Left renal cortex interstitium (tissue), 4 donors: ENCODE measurements at places on chromosomes 12 and 14. TPM values are rescaled to one million over a fixed set of nuclear protein-coding genes. Genes with fewer than 3 reads are reported as not detected.

DNA sequence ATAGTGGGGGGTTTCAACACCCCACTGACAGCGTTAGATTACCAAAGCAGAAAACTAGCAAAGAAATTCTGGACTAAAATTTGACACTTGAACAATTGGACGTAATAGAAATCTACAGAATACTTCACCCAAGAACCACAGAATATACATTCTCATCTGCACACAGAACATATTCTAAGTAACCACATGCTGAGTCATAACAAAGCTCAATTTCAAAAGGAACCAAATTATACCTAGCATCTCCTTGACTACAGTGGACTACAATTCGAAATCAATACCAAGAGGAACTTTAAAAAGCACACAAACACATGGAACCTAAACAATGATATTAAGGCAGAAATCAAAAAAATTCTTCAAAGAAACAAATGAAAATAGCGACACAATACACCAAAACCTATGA is 871.6 kb upstream of the MDGA2 start:
- DNase-seq = no peak

DNA sequence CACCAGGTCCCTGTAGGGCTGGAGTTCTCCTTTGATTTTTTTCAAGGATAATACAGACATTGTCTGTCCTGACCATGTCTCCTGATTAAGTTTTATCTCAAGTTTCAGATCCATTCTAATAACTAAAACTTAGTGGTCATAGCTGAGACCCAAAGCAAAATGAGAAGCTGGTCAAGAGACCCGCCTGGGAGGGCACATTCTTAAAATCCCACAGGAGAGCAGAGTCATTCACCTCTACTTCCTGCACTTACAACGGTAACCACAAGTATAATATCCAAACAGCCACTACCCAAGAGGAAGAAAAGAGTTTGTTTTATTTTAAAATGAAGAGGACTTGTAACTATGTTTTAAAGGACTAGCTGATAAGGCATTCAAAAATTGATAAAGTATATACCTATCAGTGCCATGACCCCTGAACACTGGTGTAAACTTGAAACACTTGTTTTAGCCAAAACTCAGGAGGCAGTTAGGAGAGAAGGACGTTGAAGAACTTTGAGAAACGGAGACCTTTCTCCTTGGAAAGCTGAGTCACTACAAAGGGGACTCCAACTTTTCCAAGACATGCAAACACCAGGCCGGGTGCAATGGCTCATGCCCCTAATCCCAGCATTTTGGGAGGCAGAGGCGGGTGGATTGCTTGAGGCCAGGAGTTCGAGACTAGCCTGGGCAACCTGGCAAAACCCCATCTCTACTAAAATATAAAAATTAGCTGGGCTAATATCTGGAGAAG is 478.2 kb downstream of the GLT1D1 start:
- no peak for DNase-seq

- no peak for DNase-seq
Observed at GRCh38 chr12:19826980-19827550, 387.8 kb downstream of the AEBP2 start.

DNA sequence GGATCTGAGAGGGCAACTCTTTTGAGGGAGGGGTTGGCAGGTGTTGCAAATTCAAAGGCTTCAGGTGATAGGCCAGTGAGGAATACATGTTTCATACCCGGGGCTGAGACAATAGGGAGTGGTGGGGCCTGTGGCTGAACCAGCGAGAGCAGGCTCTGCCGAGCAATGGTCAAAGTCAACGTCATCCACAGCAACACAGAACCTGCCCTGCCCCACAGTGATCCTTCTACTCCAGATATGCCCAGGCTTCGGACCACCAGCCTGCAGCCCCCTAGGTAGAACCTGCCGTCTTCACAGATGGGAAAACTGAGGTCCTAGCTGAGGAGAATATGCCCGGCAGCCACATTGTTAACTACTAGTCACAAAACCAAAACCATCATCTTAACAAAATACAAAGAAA is 4.1 kb downstream of the SERPINA1 start:
- no peak for DNase-seq

GRCh38 chr14:78829274-78829673 is 659.1 kb downstream of the NRXN3 start:
- DNase-seq = no peak

DNA sequence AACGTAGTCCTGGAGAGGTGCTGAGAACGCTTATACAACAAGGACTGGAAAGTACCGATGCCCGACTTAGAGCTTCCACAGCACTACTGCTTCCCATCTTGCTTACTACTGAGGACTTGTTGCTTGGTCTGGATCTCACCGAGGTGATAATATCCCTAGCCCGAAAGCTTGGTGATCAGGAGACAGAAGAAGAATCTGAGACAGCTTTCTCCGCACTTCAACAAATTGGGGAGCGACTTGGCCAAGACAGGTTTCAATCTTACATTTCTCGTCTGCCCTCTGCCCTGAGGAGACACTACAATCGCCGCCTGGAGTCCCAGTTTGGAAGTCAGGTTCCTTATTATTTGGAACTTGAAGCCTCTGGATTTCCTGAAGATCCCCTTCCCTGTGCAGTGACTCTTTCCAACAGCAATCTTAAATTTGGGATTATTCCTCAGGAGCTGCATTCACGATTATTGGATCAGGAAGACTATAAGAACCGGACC is 1.1 kb downstream of the TOGARAM1 start:
- no peak for DNase-seq

GRCh38 chr12:118033323-118033722 is 16.8 kb downstream of the RFC5 start:
- no peak for DNase-seq

POTEM gene
- not detected for polyA plus RNA-seq

MCRS1 gene
- 85.6 TPM for polyA plus RNA-seq

OTOGL gene
- 0.89 TPM for polyA plus RNA-seq

SDSL gene
- polyA plus RNA-seq = 14.3 TPM

- DNase-seq = no peak
Observed at GRCh38 chr14:68318828-68319227, 474.0 kb downstream of the ZFP36L1 start.

DNA sequence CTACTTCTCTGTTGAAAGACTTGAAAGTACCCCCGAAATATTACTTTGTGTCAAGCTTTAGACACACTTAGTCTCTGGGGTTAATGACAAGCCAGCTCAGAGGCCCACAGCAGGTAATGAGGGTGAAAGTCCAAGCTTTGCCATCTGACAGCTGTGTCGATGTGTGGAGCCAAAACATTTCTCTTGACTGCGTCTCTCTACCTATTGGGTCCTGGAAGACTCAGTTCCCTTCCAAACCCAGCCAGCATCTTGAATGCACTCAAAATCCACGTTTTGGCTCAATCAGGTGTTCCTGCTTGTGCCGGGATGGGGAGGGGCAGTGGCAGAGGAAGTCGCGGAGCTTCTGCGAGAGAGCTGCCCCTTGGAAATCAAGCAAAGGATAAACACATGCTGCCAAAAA is 3.2 kb downstream of the PLXNC1 start:
- DNase-seq = no peak

GRCh38 chr14:57390806-57391516 is 575 bp downstream of the NAA30 start:
- DNase-seq = no peak

- no peak for DNase-seq
Observed at GRCh38 chr12:83099436-83099835, 412.7 kb downstream of the TMTC2 start.

DNA sequence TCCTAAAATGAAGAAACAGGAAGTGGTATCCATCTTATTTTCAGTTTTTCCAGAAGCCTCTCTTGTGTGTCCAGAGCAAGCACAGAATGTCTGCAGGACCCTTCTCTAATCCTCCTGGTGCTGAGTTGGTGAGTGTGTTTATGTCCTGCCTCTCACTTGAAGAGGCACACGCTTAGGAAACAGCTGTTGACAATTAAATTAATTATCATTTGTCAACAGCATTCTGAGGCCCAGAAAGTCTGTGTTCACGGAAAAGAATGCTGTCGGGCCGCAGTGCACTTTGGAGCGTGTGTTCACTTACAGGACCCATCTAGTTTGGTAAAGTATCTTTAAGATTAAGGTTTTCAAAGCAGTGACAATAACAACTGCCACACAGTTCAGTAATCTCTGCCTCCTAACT is 70.5 kb downstream of the LMNTD1 start:
- no peak for DNase-seq

SLCO1B1 gene
- polyA plus RNA-seq = not detected

GRCh38 chr12:88814779-88815178 is 234.5 kb upstream of the KITLG start:
- no peak for DNase-seq

TBC1D30 gene
- polyA plus RNA-seq = 5.4 TPM

DNA sequence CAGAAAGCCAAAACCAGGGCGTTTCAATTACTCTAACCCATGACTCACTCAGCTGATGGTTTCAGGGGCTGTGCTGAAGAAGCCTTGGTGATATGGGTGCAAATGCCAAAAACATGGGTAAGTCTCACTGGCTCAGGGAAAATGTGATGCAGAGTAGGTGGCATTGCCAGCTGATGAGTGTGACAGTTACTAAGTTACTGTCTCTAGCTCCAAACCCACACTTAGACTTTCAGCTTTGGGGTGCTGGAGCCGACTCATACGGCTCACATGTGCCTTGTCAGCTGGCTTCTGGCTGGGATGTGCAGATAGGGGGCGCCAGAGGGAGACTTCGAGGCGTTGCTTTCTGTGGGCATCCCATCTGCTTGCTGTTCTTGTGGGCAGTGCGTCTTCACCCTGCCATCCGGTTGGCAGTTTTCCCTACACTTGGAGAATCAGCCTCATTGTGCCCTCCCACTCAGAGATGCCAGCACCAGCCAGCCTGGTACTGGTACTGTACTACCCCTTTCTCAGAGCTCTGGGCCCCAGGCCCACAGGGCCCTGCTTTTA is 11.1 kb upstream of the KRT7 start:
- no peak for DNase-seq

DNA sequence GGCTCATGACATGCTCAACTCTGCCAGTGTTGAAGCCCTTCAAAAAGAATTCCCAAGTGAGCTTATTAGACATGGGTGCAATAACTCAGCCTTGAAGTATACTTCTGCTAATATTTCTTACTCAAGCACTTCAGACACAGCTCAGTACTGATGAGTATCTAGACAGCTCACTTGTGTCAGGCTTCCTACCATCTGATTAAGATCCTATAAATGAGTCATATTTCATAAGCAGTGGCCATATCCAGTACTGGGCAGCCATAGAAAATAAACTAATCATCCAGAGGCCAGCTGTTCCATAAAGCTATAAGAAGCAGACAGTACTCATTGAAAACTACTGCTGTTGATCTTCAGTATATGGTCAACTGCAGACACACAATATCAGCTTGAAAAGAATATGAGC is 12.9 kb downstream of the FSCB start:
- no peak for DNase-seq

DNA sequence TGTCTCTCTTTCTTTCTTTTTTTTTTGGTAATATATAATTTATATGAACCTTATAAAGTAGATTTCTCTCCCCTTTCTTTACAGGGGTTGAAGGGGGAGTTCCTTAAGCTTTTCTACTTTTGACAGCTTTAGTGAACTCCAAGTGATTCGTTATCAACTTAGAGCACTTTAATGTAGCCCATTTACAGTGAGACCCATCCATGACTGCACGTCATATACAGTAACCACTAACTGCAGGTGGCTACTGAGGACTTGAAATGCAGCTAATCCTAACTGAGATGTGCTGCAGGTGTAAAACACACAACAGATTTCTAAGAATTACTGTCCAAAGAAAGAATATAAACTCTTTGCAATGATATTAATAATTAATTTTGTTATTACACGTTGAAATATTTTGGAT is 582 bp downstream of the LRRIQ1 start:
- DNase-seq = no peak

- no peak for DNase-seq
Observed at GRCh38 chr12:27008081-27008480, 6.1 kb downstream of the TM7SF3 start.

GRCh38 chr14:65329911-65330310 is 82.6 kb upstream of the FUT8 start:
- DNase-seq = no peak
